ENCODE measurements at places on chromosomes 11 and 22.
A peak's percentile ranks its signal among the peaks of the same experiment; 100 is the strongest.

GRCh38 chr11:66851239-66851596 lies 5.6 kb upstream of the LRFN4 start:
- peaks cover 7% of the 10 kb centered on the region for H3K4me1 ChIP-seq
- peaks cover 32% of the 10 kb centered on the region for H3K27me3 ChIP-seq
- no peak overlapping the region for H3K27ac ChIP-seq
- no peak for DNase-seq
- H3K36me3 ChIP-seq, result peaks cover 10% of the 10 kb centered on the region
- H3K4me3 ChIP-seq, result no peak overlapping the region

GRCh38 chr11:103047837-103048236 lies 44.1 kb downstream of the DCUN1D5 start:
- no peak for DNase-seq
- H3K36me3 ChIP-seq, result no peaks in the 10 kb centered on the region
- H3K27ac ChIP-seq, result no peak overlapping the region

- DNase-seq, result no peak
- H3K27ac ChIP-seq, result no peak overlapping the region
- H3K4me3 ChIP-seq, result no peak overlapping the region
- peaks cover 3% of the 10 kb centered on the region for H3K27me3 ChIP-seq
- peaks cover 10% of the 10 kb centered on the region for H3K4me1 ChIP-seq
Observed at GRCh38 chr11:114827736-114828135, 149.4 kb downstream of the NXPE2 start.

GRCh38 chr11:83540728-83541127 lies 254.6 kb upstream of the CCDC90B start:
- H3K27ac ChIP-seq, result no peak overlapping the region
- H3K27me3 ChIP-seq, result no peaks in the 10 kb centered on the region
- no peaks in the 10 kb centered on the region for H3K36me3 ChIP-seq
- H3K4me1 ChIP-seq, result no peaks in the 10 kb centered on the region

DNA sequence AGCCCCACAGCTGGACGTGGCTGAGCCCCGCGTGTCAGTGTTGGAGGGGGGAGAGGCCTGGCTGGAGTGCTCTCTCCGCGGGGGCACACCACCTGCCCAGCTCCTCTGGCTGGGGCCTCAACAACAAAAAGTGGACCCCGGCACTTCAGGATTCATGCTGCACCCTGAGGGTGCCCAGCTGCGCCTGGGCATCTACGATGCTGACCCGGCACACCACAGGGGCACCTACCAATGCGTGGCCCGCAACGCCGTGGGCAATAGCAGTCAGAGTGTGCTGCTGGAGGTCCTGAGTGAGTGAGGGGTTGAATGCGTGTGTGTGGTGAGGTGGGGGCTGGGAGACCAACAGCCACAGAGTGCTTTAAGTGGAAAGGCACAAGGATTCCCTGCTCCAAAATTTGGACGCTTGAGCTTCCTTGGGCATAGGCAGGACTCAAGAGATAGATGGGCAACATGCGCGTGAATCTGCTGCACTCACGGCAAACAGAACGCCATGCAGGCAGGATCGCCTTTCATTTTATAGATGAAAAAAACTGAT lies 7.6 kb downstream of the VSIG10L2 start:
- no peak for DNase-seq
- no peak overlapping the region for H3K4me3 ChIP-seq
- H3K36me3 ChIP-seq, result peaks cover 18% of the 10 kb centered on the region
- peaks cover 10% of the 10 kb centered on the region for H3K27me3 ChIP-seq
- H3K4me1 ChIP-seq, result peaks cover 4% of the 10 kb centered on the region
- H3K27ac ChIP-seq, result no peak overlapping the region

GRCh38 chr11:102263379-102264003 lies 53.8 kb upstream of the BIRC3 start:
- DNase-seq, result no peak
- H3K36me3 ChIP-seq, result no peaks in the 10 kb centered on the region
- no peak overlapping the region for H3K4me3 ChIP-seq

- H3K4me3 ChIP-seq, result no peak overlapping the region
- no peaks in the 10 kb centered on the region for H3K36me3 ChIP-seq
Observed at GRCh38 chr11:105456950-105457349, 152.9 kb upstream of the GRIA4 start.

- H3K27ac ChIP-seq, result no peak overlapping the region
- no peaks in the 10 kb centered on the region for H3K36me3 ChIP-seq
- peaks cover 2% of the 10 kb centered on the region for H3K27me3 ChIP-seq
- H3K4me3 ChIP-seq, result no peak overlapping the region
- DNase-seq, result no peak
Observed at GRCh38 chr11:82043316-82043715, 690.3 kb downstream of the FAM181B start.

GRCh38 chr11:133977067-133977677 lies 20.4 kb upstream of the IGSF9B start:
- DNase-seq, result no peak
- H3K27me3 ChIP-seq, result peaks cover 11% of the 10 kb centered on the region
- no peaks in the 10 kb centered on the region for H3K36me3 ChIP-seq
- H3K4me3 ChIP-seq, result no peak overlapping the region
- H3K4me1 ChIP-seq, result peaks cover 21% of the 10 kb centered on the region
- H3K27ac ChIP-seq, result no peak overlapping the region

- H3K4me3 ChIP-seq, result no peak overlapping the region
- H3K36me3 ChIP-seq, result peaks cover 23% of the 10 kb centered on the region
- no peak overlapping the region for H3K27ac ChIP-seq
- DNase-seq, result no peak
- H3K4me1 ChIP-seq, result no peaks in the 10 kb centered on the region
- peaks cover 6% of the 10 kb centered on the region for H3K27me3 ChIP-seq
Observed at GRCh38 chr22:30891781-30892180, 76.8 kb downstream of the MORC2 start.

DNA sequence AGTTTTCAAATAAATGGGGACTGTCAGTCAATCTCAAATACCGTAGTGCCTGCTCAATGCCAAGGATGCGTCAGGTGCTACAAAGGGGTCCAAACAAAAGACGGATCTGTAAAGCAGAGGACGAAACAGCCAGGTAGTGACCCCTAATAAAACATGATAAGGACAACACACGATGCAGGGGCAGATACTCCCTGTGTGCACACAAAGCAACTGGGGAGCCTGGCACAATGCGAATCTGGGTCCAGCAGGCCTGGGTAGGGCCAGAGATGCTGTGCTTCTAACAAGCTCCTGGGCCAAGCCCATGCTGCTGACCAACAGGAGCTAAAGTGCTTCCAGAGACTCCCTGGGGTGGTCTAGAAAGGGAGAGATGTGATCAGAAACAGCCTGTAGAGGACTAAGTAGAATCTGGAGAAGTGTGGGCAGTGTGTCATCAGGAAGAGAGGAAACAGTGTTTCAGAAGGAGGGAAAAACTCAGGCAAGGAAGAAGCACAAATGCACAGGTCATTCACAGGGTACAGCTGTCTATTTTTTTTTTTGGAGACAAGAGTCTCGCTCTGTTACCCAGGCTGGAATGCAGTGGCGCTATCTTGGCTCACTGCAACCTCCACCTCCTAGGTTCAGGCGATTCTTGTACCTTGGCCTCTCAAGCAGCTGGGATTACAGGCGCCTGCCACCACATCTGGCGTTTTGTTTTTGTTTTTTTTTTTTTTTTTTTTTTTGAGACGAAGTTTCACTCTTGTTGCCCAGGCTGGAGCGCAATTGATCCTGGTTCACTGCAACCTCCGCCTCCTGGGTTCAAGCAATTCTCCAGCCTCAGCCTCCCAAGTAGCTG lies 74.5 kb downstream of the MICAL3 start:
- no peak overlapping the region for H3K4me3 ChIP-seq
- H3K27ac ChIP-seq, result no peak overlapping the region
- no peaks in the 10 kb centered on the region for H3K36me3 ChIP-seq
- DNase-seq, result no peak
- H3K4me1 ChIP-seq, result peaks cover 38% of the 10 kb centered on the region
- H3K27me3 ChIP-seq, result peaks cover 2% of the 10 kb centered on the region

DNA sequence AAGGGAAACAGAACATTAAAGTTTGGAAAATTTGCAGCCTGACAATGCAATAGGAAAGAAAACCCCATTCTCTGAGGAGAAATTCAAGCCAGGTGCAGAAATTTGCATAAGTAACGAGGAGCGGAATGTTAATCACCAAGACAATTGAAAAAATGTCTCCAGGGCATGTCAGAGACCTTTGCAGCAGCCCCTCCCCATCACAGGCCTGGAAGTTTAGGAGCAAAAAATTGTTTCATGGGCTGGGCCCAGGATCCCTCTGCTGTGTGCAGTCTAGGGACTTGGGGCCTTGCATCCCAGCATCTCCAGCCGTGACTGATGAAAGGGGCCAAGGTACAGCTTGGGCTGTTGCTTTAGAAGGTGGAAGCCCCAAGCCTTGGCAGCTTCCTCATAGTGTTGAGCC lies 780.2 kb downstream of the LRRC4C start:
- no peak overlapping the region for H3K4me3 ChIP-seq
- H3K36me3 ChIP-seq, result no peaks in the 10 kb centered on the region
- DNase-seq, result no peak
- H3K27ac ChIP-seq, result no peak overlapping the region
- H3K4me1 ChIP-seq, result no peaks in the 10 kb centered on the region
- no peaks in the 10 kb centered on the region for H3K27me3 ChIP-seq

- H3K4me1 ChIP-seq, result peaks cover 20% of the 10 kb centered on the region
- no peak overlapping the region for H3K27ac ChIP-seq
- peaks cover 9% of the 10 kb centered on the region for H3K27me3 ChIP-seq
- no peak overlapping the region for H3K4me3 ChIP-seq
Observed at GRCh38 chr11:120235024-120235628, 4.8 kb upstream of the POU2F3 start.

- H3K27ac ChIP-seq, result no peak overlapping the region
- no peak overlapping the region for H3K4me3 ChIP-seq
- no peaks in the 10 kb centered on the region for H3K36me3 ChIP-seq
- H3K4me1 ChIP-seq, result no peaks in the 10 kb centered on the region
- DNase-seq, result no peak
Observed at GRCh38 chr11:119550053-119550752, 127.2 kb upstream of the THY1 start.

- no peak overlapping the region for H3K27ac ChIP-seq
- peak overlapping the region; percentile 65 for H3K4me3 ChIP-seq
- H3K27me3 ChIP-seq, result peaks cover 5% of the 10 kb centered on the region
Observed at GRCh38 chr11:64211181-64211872, 4.8 kb downstream of the FERMT3 start.
